Activated naive CD8-positive, alpha-beta T cell treated with anti-CD3 and anti-CD28 coated beads, Interleukin-2, amount 10 ng/mL, durations not matched to agents 7 days and 5 days (primary cell): ENCODE measurements at places on chromosomes 2 and 18. TPM values are rescaled to one million over a fixed set of nuclear protein-coding genes. Genes with fewer than 3 reads are reported as not detected.

The ATP8B1 gene
- not detected for total RNA-seq

The ADRA2B gene
- total RNA-seq, result 0.26 TPM

The MZT2B gene
- total RNA-seq, result 434 TPM

The CUL3 gene
- total RNA-seq, result 78.4 TPM

The NPAS2 gene
- total RNA-seq, result 4.2 TPM

The CDCA7 gene
- total RNA-seq, result 81.5 TPM

DNA sequence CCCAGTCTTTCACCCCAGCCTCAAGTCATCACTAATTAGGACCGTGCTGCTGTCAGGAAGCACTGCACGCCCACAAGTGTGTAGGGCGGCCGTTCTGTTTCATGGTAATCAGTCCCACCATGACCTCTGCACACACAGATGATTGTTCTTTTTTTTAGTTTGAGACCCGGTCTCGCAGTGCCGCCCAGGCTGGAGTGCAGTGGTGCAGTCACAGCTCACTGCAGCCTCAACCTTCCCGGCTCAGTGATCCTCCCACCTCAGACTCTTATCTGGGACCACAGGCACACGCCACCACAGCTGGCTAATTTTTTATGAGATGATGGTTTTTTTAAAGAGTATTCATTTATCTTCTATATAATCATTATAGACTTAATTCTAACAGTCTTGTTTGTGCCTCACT is 1.8 kb upstream of the IAH1 start:
- no peak for DNase-seq

DNA sequence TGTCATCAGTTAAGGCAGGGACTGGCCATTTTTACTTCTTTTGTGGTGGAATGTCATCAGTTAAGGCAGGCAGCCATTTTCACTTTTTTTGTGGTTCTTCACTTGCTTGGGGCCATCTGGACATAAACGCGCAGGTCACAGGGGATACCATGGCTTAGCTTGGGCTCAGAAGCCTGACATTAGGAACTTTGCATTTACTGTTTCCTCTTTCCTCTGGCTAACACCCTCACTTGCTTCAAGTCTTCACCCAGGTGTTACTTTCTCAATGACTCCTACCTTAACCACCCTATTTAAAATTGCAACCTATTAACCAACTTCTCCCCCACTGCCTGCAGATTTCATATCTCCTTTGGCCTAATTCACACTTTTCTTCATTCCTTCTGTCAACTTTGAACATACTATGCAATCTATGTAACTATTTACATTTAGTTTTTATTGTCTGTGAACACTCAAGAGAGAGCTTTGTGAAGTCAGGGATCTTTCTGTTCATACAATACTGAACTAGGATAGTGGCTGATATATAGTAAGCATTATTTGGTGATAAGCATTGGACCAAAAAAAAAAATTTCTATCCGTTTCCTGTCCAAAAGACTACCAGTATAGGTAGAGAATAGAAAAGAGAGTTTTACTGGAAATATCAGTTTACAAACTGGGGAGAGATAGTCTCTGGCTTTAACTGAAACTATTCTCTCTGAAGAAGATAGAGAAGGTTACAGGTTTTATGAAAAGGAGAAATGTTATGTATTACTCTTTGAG is 600.1 kb upstream of the ZNF804A start:
- no peak for DNase-seq
